AG09319 (cell line): ENCODE measurements at places on chromosomes 4 and X.

DNA sequence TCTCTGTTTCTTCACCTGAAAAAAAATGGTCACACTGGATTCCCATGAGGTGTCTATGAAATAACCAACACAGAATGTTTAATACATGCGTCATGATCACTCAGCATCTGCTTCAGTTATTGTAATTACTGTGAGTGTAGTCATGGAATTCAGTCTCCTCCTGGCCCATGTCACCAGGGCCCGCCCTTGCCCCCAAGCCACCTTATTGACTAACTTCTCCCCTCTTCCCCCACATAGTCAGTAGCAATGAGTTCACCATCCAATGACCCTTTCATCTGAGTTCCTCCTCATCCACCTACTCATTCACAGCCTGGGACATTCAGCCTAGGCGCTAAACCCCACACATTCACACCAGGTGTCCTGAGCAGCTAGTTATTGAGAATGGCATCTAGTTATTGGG is 15.6 kb downstream of the PNMA6F start:
- DNase-seq: no peak

GRCh38 chr4:25783943-25784342 is 78.8 kb downstream of the SEL1L3 start:
- DNase-seq: no peak

DNA sequence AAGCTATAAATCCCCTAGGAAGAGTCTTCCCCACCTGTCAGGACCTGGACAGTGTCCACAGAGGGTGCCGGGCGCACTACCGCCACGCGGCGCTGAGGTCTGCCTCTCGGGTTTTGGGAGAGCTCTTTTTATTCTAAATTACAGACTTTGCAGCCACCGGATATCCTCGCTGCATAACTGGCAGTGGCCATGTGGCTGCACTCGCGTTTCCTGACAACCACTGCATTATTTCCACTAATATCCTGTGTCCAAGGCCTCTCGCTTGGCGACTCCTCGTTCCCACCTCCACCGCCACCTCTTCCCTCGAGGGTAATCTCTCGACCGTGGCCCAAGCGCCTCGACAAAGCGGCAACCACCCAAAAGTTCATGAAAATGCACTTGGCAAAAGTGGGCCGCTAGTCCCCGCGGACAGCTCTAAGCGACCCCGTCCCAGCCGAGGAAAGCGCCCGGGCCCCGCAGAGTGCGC is 512 bp upstream of the TMEM131L start:
- no peak for DNase-seq

DNA sequence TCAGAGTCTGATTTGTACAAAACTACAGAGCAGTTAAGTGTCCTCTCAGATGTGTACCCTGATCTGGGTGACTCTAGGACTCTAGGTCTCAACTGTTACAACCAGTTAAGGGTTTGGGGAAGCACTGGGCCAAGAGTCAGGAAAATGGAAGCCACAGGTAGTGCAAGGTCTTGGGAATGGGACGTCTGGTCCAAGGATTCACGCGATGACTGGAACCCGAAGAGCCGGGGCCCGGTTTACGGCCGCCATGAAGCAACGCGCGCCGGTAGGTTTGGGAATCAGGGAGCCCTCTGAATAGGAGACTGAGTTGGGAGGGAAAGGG is 321 bp upstream of the HPRT1 start:
- DNase-seq: no peak

DNA sequence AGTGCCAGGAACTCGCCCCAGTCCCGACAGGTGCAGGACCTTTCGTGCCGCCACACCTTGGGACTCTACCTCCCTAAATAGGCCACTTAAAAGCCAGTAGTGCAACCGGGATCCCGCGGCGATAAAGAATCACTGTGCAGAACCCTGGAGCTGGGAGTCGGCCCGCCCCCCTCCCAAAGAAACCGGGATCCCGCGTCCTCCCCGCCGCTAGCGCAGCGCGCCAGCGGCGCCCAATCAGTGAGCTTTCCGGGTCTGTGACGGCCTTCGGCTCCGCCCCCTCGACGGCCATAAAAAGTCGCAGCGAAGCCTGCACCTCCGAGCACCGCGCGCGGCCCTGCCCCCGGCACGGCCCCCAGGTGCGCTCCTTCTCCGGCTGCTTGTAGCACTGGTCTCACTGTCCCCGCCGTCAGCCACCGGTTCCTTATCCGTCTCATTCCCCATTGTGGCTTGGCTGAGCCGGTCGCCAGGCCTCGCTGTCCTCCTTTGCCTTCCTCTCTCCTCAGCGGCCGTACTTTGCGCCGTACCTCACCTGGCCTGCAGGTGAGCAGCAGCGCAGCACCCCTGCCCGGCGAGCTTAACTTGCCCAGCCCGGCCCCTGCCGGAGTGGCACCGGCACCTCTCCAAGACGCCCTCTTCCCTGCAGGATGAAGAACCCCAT is at the start of gene LRAT:
Gene LRAT, plus strand, starts transcription at position 318 of the 658 bp plus-strand sequence. Its CDS starts 327 bp downstream, at position 645.
- no peak for DNase-seq

DNA sequence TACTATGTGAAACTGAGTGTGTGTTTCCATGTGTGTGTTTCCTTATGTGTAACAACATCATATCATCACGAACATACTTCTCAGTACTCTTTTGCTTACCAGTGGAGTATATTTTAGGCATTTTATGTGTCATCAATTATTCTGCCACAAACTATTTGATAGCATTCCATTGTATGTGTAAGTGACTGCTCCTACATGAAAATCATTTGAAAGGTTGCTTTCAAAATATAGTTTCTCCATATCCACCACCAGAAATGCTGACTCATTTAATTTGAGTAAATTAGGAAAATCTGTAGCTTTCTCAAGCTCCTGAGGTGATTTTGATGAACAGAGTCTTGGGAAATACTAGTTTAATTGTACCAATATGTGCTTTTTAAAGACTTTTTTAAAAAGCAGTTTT is 376.2 kb downstream of the PCDH18 start:
- DNase-seq: peak; percentile 86

DNA sequence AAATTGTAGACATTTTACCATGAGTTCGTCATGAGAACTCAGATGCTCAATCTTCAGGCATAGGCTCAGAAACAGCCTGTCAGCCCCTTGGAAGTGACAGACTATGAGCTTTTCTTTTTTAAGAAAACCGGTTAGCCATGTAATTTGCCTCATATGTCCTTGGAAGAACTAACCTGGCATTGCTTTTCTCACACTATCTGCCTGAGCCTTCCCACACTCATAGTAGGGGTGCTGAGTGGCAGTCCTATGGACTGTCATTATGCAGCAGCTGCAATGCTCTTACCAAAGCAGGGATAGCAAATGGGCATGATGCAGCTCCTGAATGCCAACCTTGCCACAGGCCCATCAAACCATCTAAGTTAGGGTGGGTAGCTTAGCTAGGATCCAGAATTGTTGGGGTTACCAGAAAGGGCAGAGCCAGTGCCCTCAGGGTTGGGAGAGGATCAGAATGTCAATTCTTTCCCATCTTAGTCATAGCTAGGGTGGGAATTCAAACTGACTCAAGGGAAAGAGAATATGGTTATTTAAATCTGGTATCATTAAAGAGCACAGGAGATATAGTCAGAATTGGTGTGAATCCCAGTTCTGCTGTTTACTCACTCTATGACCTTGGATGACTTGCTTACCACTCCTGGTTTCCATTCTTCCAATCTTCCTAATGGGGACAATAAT is 230.6 kb upstream of the CPEB2 start:
- no peak for DNase-seq

DNA sequence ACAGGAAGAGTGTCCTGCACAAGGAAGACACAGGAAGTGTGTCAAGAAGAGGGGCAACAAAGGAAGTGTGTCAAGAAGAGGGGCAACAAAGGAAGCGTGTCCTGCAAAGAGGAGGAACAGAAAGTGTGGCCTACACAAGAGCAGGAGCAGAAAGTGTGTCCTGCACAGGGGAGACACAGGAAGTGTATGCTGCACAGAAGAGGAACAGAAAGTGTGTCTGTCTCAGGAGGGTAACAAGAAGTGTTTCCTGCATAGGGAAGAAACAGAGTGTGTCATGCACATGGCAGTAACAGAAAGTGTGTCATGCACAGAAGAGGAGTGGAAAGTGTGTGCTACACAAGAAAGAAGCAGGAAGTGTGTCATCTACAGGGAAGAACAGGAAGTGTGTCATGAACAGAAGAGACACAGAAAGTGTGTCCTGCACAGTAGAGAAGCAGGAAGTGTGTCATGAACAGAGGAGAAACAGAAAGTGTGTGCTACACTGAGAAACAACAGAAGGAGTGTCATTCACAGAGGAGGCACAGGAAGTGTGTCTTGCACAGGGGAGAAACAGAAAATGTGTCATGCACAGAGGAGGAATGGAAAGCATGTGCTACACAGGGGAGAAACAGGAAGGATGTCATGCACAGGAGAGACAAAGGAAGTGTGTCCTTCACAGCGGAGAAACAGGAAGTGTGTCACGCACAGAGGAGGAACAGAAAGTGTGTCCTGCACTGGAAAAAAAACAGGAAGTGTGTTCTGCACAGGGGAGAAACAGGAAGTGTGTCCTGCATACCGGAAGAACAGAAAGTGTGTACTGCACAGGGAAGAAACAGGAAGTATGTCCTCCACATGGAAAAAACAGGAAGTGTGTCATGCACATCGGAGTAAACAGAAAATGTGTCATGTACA is 526.4 kb upstream of the PRKX start:
- DNase-seq: no peak

DNA sequence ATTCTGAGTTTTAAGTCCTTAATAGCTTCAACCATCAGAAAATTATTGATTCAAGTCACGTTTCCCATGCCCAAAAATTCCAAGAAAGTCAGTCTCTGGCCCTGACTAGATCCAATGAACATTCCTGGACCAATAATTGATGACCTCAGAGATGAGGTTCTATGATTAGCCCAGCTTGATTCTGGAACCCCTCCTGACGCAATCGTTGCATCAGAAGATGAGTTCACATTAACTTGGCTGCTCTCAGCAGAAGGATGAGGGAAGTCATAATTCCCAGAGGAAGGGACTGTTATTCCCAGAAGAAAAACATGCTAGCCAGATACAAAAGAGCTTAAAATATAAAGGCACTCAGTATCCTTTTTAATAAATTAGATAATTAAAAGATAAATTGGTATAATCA is 34.3 kb upstream of the CPEB2 start:
- no peak for DNase-seq

- no peak for DNase-seq
Measured at GRCh38 chr4:112823606-112824005, 186.7 kb downstream of the LARP7 start.

DNA sequence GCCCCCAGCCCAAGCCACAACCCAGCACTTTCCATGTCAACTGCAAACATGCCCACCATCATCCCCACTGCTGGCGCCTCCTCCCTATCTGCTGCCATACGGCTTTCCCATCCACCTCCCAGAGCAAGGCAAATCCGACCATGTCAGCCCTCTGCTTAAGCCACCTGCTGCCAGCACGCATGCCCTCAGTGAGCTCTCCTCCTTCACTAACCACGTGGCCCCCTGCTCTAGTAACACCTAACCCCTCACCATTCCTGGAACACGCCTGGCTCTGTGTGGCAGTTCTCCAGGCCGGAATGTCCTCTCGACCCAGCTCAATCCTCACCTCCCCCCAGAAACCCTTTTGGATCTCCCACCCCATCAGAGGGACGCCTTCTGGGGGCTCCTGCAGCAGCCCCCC is 17.4 kb downstream of the BCAP31 start:
- DNase-seq: no peak

DNA sequence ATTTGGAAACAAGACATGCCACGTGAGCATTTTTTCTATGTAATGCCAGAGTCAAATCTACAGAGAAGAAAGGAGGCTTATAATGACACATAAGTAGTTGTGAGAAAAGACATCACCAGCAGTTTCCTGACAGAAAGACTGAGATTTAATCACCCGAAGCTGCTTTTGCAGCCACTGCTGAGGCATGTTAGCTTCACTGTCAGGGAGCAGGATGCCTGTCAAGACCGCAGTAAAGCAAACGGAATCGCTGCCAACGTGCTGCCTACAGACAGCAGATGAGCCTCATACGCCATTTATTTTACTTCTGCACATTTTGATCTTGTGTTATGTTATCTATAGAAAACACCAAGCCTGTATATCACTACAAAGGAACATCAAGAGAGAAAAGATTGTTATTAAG is 68.7 kb upstream of the NDST3 start:
- DNase-seq: no peak

- DNase-seq: no peak
Measured at GRCh38 chr4:140135529-140136088, 18.4 kb downstream of the MAML3 start.

- no peak for DNase-seq
Measured at GRCh38 chr4:37928426-37929416, 31.5 kb upstream of the PTTG2 start.

GRCh38 chrX:41240509-41240908 is 93.5 kb upstream of the DDX3X start:
- DNase-seq: no peak

- DNase-seq: no peak
Measured at GRCh38 chr4:8516996-8517550, 63.1 kb upstream of the GPR78 start.

GRCh38 chr4:2272026-2272827 is 10.3 kb upstream of the MXD4 start:
- DNase-seq: no peak

- DNase-seq: no peak
Measured at GRCh38 chr4:10530137-10530786, 73.0 kb upstream of the ZNF518B start.

GRCh38 chrX:41922431-41923151 is 763 bp downstream of the CASK start:
- DNase-seq: no peak

GRCh38 chr4:62053974-62054373 is 853.8 kb downstream of the ADGRL3 start:
- DNase-seq: no peak

- no peak for DNase-seq
Measured at GRCh38 chrX:9495496-9495895, 30.6 kb downstream of the TBL1X start.

DNA sequence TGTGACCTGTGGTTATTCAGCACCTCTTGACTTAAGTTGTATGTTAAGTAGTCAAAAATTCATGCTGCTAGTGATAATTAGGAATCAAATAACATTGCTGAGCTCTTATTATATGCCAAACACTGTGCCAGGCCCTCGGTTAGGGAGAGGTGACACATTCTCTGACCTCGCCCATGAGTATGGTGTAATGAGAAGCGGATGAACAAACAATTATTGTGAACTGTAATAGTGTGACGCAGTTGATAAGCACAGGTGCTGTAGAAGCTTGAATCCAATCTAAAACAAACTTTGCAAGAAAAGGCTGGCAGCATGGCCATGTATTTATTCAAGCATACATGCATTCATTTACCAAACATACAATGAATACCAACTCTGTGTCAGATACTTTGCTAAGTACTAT is 303.5 kb upstream of the HS3ST1 start:
- DNase-seq: no peak

- no peak for DNase-seq
Measured at GRCh38 chr4:67483868-67484602, 61.3 kb downstream of the CENPC start.

DNA sequence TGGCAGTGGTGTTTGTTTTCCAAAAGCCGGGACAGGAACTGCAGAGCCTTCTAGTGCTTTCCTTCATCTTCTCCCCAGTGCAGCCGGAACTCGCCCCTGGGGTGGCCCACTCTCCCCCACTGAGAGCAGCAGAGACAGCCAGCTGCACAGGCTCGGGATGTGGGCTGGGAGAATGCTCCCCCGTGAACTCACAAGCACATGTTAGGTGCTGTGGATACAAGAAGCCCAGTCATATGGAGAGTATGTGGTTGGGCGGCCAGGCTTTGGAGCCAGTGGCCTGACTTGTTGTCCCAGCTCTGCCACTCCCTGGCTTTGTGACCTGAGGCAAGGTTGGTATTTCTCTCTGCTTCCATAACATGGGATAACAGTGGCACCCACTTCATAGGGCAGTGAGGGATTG is 9.4 kb upstream of the KIAA0232 start:
- no peak for DNase-seq

GRCh38 chr4:15106399-15106798 is 104.1 kb downstream of the CPEB2 start:
- no peak for DNase-seq

GRCh38 chr4:38449506-38450174 is 214.4 kb upstream of the KLF3 start:
- no peak for DNase-seq
